Fibroblast of skin of right biceps (primary cell): ENCODE measurements at places on chromosomes 4 and X.
A peak's percentile ranks its signal among the peaks of the same experiment; 100 is the strongest.

DNA sequence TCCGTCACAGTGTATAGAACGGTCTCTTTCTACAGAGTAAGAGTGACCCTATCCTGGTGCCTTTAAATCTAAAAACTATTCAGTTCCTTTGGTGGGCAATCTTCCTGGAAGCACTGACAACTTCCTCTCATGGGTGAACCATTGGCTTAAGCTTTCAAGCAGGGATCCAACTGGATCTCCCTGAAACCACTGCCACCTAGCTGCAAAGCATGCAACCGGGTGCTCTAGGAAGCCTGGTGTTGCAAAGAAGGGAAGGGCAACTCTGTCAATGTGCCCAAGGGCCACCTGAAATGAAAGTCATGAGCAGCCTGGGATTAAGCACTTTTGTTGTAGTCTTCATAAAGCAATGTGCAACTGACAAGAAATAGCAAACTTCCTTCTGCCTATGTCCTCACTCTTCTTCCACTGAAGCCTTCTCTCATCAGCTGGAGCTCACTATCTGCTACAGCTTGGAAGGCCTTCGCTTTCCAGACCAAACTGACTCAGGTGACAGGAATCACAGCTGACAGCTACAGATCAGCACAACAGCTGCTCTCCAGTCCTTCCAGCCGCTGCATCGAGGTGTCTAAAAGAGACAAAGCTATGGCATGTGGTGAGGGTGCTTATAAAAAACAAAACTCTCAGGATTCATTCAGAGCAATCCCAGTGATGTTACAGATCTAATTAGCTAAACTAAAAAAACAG lies 46.1 kb downstream of the SETD7 start:
- no peak for DNase-seq

DNA sequence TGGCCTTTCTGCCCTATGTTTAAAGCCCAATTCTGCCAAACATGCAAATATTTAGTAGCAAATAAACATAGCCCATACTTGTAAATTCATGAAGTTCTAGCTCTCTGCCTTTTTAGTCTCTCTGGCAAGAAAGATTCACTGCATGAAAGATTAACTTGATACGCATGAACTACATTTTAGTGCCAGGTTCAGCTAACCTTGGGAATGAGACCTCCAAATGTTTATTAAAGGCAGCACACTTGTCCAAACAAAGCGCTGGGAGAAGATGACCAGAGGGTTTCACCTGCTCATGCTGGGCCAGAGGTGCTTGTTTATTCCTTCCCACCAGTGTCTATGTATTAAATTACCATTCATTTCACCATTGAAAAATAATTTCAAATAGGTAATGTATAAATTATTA lies 44.5 kb upstream of the IL1RAPL1 start:
- DNase-seq, result no peak

DNA sequence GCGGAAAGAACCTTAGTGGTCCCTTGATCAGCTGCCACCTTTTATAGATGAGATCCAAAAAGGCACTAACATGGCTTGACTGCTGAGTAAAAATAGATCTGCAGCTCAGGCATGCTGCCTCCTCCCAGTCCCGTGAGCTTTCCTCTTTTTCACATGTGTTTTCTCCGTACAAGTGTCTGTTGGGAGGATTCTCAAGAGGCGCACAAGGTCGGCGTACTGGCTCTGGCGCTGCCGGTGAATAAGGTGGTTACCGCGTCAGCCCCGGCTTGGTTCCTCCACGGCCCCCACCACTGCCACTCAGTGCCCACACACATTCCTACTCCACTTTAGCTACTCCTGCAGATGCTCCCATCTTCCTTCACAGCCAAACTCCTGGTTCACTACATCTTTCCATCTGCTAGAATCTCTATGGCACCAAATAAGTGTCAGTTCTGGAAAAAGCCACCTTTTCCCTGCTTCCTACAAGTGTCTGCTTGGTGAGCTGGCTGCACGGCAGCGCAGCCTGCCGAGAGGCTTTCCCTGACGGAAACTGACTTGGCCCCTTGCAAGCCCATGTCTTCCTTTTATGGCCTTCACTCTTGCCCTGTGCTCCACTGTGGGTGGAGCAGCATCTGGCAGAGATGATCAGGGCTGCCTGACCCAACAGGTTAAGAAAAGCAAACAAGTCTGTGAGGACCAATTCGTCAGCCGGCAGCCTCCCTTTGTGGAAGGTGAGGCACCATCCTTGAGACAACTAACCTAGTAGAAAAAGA lies 99.8 kb downstream of the KLHL8 start:
- no peak for DNase-seq

DNA sequence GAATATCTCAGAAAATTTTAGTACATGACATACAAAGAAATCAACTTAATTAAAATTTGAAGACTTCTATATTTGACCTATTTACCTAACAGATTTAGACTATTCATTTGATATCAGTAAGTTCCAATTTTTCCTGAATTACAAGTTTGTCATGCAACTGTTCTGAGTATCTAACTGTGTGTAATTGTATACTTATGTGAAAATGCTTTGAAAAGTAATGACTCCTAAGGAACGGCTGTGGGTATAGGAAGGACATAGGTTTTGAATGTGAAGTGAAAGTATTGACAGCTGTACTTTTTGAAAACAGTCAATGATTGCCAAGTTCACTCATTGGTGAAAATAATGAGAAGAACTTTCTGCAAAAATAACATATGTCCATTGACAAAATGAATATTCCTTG lies 2.9 kb downstream of the GRIA2 start:
- no peak for DNase-seq

DNA sequence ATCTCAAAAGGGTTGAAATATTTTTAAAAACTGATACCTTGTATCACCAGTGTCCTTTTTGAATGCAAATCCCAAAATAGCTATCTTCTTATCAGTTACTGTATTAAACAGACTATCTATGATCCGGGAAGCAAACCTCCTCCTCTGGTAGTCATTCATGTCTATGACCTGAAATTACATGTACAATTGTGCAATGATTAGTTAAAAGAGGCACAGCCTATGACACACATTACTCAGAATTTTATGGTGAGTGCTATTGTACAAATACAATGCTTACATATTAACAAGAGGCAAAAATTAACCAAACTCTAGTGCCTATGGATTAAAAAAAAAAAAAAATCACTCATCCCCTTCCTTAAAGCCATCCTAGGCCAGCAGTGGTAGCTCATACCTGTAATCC lies 21.7 kb downstream of the UGDH start:
- DNase-seq, result no peak

- DNase-seq, result no peak
Measured at GRCh38 chr4:58602731-58603359, 1492.7 kb upstream of the IGFBP7 start.

GRCh38 chr4:154231806-154232478 lies 259.7 kb downstream of the DCHS2 start:
- peak; percentile 31 for DNase-seq
